Activated naive CD4-positive, alpha-beta T cell treated with Interleukin-2 at 50 U/mL for 16 hours (primary cell): ENCODE measurements at places on chromosomes 1 and 21.

GRCh38 chr1:203451836-203452784 lies 23.5 kb upstream of the PRELP start:
- no peak for DNase-seq

GRCh38 chr21:44872649-44873355 lies 688 bp downstream of the PTTG1IP start:
- peak; percentile 31 for DNase-seq

DNA sequence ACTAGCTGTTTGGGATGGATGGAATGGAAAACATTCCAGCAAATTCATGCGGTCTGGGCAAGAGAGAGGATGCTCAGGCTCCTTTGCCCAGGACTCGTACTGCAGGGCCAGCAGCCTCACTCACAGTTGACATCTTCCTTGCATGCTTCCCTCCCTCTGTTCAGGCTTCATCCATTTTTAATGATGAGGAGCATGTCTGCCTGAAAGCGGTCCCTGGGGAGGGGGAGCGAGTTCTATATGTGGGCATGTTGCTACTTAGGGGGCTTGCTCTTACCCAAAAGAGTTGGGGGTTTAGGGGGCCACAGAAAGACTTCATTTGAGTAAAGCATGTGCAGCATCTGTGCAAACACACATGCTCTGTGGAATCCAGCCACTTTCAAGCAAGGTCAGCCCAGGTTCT lies 98.2 kb downstream of the HMGB4 start:
- no peak for DNase-seq

DNA sequence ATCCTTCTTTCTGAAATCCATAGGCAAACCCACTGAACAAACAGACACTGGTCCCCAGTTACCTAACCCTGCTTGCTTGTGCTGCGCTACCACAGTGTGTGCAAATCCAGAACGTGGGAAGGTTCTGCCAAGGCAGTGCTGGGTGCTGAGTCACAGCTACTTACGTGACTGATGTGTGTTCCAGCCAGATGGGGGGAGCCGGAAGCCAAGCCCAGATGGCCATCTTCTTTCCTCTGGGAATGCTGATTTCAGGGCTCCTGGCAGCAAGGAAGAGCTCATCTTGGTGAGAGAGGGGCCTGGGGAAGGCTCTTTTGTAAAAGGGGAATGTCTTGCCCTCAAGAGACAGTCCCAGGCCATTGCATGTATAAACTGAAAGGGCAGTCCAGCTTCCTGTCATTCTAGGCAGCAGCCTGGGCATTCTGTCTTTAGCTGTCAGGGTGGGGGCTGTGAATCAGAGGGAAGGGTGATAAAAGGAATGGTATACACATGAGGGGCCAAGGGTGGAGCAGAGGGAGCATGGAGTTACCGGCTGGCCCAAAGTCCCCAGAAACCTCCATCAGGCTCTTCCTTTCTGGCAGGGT lies 54.1 kb downstream of the CD46 start:
- no peak for DNase-seq

- DNase-seq = no peak
Measured at GRCh38 chr1:199665371-199665770, 362.1 kb upstream of the NR5A2 start.
